ENCODE measurements at places on chromosomes 5 and 9.

DNA sequence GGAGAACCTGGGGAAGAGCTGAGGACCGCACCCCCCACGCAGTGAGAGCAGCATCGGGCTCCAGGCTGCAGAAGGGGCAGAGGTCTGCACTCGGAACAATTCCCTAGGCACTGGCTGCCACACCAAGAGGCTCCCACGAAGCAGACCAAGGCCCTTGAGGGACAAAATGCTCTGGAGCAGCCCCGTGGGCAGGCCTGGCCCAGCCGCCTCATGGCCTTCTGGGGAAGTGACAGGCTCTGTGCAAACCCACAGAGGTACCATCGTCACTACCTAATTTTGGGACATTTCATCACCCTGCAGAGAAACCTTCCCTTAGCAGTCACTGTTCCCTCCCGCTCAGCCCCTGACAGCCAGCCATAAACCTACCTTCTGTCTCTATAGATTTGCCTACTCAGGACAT, 15.9 kb downstream of the FBXW5 start:
- DNase-seq: no peak

DNA sequence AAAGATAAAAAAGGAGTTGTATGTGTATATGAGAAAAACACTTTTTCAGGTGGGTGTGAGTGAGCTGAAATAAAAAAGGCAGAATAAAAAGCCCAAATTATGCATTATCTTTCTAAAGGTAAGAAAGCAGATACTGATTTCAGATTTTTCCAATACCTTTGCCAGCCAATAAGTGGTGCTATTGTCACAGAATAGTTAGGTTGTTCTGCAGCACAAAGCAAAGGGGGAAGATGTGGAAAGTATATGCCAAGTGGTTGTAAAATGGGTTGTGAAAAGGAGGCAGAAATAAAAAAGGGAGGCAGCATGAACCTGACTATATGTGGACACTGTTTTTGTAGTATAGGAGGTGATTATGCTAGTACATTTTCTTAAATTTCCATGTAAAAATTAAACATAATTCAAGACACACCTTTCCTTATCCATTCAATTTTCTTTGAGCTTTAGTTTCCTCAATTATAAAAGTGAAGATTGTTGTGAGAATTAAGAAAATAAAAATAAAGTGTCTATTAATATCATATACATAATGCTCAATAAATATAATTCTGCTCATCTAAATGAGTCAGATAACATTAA, 106.7 kb downstream of the SMIM15 start:
- DNase-seq: no peak

GRCh38 chr9:69895185-69895584, 74.6 kb downstream of the CFAP95 start:
- DNase-seq: no peak

GRCh38 chr5:166358127-166358830, 1933.2 kb upstream of the WWC1 start:
- DNase-seq: no peak

DNA sequence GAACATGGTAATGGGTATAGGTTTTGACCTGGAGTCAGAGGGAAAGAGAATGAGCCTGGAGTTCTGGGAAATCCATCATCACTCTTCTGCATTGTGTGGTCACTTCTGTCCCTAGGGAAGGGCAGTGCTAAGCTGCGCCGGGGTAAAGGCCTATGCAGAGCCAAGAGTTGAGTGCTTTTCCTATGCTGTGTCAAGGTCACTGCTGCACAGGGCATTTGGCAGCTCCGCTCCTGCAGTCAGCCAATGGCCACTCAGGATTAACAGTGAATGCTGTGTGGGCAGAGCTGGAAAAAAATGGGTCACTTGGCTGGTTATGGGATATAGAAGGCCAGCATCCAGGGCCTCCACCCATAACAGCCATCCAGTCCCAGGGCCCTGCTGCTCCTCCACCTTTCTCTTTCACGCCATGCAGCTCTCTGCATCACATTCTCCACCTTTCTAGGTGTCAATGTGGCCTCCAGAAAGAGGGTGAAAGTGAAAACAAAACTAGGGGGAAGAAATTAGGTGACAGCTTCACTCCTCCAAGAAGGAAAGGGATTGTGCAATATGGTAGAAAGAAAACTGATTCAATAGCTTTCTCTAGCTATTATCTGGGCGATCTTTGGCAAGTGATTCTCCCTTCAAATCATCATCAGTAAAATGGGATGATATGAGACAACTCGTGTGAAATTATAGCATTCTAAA, 279.3 kb upstream of the ANKRD55 start:
- DNase-seq: no peak

GRCh38 chr9:123851851-123852250, 78.1 kb downstream of the DENND1A start:
- DNase-seq: no peak

GRCh38 chr5:173807181-173807655, 80.9 kb upstream of the CPEB4 start:
- no peak for DNase-seq

GRCh38 chr9:69555802-69556201, 116.4 kb downstream of the APBA1 start:
- DNase-seq: no peak

Measured in T-helper 22 cell (primary cell).